Stimulated activated memory B cell treated with anti-CD40 and anti-IgM and Interleukin-4, amounts not matched to agents 10 μg/mL and 1 μg/mL and 100 μg/mL, for 72 hours (primary cell): ENCODE measurements at places on chromosomes 2 and 18.

DNA sequence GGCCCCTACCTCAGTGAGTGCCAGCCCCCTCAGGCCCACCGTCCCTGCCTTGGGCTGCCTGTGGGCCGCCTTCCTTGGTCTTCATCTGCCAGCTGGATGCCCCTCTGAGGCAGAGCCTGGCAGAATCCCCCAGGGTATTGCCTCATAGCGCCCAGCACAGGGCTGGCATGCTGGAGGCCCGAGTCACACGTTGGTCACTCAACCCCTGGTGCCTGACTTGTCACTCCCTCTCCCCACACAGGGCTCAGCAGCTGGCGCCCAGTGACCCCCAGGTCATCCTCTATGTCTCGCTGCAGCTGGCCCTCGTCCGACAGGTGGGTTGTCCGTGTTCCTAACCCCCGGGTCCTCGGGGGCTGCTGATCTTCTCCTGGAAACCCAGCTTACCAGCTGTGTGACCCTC, 108.4 kb upstream of the MCFD2 start:
- no peak for ATAC-seq

GRCh38 chr18:70385474-70385873, 96.6 kb downstream of the SOCS6 start:
- ATAC-seq, result no peak

- ATAC-seq, result no peak
Measured at GRCh38 chr2:88638123-88638650, 10.9 kb upstream of the EIF2AK3 start.

GRCh38 chr2:144234542-144234871, 285.4 kb downstream of the ZEB2 start:
- no peak for ATAC-seq

DNA sequence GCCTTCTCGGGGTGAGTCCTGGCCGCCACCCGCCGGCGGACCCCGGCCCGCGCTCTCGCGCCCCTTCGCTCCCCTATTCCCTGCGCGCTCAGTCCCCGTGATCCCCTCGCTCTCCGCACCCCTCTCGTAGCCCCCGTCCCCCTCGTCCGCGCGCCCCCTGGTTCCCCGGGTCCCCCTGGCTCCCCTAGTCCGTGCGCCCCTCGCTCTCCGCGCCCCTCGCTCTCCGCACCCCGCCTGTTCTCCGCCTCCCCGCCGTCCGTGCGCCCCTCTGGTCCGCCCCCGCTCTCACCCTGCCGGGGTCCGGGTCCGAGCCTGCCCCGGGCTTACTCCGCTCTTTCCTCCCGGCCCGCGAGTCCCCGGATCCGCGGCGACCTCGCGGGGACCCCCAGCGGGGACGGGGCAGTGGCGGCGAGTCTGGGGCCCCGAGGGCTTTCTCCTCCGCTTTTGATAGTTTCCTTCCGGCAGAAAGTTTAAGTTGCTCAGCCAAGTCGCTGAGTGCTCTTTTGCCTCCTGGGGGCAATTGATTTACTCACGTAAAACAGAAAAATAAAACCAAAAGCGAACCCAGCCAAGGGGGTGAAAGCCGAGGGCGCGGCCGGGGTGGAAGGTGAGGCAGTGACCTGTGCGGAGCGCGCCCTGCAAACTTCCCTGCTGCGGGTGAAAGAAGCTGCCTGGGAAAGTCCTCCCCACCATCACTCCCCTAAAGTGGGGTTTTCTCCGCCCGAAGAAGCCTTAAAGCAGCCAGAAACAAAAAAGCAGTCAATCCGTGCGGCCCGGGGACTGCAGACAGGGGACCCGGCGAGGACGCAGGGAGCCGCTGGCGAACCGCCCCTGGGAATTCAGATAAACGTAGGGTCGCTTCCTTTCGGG, 568 bp downstream of the RAB31 start:
- ATAC-seq, result peak; percentile 29

DNA sequence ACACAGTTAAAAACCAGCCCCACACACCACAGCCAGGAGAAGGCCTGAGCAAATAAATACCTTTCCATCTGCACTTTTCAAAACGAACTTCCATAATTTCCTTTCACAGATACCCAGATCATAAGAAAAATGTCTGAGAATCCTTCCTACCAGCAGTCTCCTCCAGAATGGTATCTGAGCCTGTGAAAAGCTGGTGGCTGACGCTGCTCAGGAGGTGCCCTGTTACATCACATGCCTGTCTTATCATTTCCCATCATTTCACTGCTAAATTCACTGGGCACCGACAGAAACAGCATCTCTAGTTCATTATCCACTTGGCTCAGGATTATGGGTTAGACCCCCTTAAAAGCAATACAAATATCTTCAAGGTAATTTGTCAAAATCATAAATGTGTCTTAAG, 4.4 kb downstream of the CRACDL start:
- ATAC-seq, result no peak

DNA sequence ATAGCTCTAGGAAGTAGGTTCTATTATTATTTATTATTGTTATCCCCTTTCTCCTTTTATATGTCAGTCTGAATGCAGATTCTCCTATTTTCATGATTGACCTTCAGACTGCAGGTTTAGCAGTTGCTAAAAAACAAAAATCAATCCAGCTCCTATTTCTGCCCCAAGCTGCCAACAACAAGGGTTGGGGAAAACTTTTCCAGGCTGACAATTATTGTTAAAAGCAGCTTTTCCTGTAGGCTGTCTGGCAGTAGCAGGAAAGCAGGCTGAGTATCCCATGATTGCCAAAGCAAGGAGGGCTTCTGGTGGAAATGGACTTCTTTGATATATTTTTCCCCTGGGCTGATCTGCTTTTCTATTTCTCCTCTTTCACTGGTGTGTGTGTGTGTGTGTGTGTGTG, 78.0 kb upstream of the CTLA4 start:
- no peak for ATAC-seq

- ATAC-seq, result no peak
Measured at GRCh38 chr2:18346344-18346743, 214.1 kb downstream of the RDH14 start.

DNA sequence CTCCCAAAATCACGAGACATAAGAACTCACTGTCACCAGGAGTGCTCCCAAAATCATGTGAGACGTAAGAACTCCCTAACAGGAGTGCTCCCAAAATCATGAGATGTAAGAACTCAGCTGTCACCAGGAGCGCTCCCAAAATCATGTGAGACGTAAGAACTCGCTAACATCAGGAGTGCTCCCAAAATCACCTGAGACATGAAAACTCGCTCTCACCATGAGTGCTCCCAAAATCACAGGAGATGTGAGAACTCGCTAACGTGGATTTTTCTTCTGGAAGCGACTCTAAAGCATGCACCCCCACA, 53.1 kb downstream of the CTDP1 start:
- ATAC-seq, result no peak
